Activated CD8-positive, alpha-beta T cell treated with anti-CD3 and anti-CD28 coated beads for 36 hours (primary cell): ENCODE measurements at places on chromosomes 1 and 21. TPM values are rescaled to one million over a fixed set of nuclear protein-coding genes. Genes with fewer than 3 reads are reported as not detected.

DNA sequence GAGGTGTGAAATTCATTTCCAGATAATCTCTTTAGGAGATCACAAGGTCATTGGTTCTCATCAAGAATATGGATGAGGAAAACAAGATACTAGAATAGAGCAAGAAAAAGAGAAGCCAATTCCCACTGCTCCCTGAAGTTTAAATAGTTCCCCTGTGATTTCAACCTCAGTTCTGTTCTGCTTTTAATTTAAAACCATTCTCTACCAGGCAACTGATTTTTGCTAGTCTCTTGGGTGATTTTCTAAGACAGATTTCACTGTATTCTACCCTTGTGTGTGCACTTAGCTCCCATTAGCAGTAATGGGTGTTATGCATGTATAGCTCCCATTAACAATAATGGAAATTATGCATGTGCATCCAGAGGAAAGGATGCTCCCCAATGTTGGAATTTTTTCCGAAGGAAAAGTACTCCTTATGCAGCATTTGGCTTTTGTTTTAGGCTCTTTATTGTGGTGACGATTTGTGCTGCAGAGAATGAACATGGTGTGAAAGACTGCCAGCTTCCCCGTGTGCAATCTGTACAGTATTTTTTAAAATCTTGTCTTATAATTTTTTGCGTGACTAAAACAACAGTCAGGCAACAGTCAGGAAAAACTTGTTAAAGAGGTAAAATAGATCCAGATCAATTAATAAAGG lies 144.0 kb upstream of the ZRANB2 start:
- DNase-seq, result no peak

DNA sequence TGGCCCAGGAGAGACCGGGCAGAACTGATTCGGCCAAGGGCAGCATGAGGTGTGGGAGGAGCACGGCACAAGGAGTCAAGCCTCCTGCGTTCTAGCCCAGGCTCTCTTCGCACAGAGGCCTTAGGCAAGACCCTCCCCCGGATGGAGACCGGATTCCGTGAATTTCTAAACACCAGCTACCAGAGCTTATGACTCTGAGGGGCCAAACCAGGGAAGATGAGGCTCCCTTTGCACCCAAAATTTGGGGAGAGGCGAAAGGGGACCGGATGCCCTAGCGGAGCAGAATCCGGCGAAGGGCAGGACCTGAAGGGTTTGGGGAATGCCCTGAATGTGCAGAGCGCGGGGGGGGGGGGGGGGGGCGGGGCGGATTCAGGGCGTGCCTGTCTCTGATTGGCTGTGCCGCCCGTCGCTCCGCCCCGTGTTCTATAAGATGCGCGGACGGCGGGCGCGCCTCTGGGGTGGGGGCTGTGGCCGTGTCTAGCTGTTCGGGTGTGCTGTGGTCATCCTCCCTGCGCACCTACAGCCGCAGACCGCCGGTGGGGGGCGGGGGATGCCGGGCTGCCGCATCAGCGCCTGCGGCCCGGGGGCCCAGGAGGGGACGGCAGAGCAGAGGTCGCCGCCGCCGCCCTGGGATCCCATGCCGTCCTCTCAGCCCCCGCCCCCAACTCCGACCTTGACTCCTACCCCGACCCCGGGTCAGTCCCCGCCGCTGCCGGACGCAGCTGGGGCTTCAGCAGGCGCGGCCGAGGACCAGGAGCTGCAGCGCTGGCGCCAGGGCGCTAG lies at the start of gene TRNP1:
Gene TRNP1 (plus strand): TSS at position 456 of the 783 bp plus-strand sequence. CDS start 95 bp downstream, at position 551.
- peak; percentile 79 for DNase-seq

- DNase-seq, result no peak
Measured at GRCh38 chr21:17264182-17264581, 248.7 kb upstream of the CXADR start.

GRCh38 chr1:32491386-32491785 lies 26.5 kb downstream of the ZBTB8B start:
- DNase-seq, result no peak

DNA sequence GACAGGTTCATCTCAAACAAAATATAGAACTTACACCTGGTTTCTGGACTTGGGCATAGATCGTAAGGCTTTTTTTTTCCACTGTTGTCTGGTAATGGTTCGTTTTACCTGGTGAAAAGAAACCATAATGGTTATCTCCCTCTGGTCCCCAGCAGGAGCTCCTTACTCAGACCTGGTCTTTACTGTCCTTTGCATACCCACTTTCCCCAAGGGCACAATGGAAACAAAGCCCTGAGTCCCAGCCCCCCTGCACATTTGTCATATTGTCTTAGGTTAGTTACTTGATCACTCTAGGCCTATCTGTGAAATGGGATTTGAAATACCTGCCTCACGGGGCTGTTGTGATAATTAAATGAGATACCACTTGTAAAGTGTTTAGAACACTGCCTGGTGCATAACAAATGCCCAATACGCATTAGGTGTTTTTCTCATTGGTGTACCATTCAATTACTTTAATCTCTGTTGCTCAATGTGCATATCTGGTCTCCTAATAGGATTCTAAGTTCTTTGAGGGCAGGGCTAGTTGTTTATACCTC lies 27.0 kb downstream of the SLAMF1 start:
- DNase-seq, result no peak

The ARHGAP30 gene
- total RNA-seq, result 174 TPM

- DNase-seq, result no peak
Measured at GRCh38 chr1:30039354-30040080, 683.9 kb downstream of the MATN1 start.

The OR2L13 gene
- not detected for total RNA-seq

GRCh38 chr21:40053007-40053406 lies 185.8 kb downstream of the PCP4 start:
- no peak for DNase-seq

- peak; percentile 70 for DNase-seq
Measured at GRCh38 chr1:24149866-24150233, 6.9 kb upstream of the IL22RA1 start.

The PRDM16 gene
- total RNA-seq, result 0.29 TPM

DNA sequence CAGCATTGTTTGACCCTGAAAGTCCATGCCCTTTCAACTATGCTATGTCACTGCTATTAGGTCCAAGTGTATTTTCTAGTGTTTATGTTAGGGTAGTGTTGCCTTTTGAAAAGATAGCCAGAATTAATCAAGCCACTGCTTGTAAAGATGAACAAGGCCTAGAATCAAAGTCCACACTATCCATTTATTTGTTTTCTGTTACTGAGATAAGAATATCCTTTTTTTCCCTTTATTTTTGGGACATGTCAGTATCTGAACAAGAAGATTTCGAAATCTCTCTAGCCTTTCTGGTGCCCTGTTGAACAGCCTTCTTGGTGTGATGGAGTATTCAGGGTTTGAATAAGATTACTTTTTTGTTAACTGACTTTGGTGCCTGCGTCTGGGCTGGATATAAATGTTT lies 16.7 kb downstream of the UBAP2L start:
- no peak for DNase-seq

The RASAL2 gene
- not detected for total RNA-seq

DNA sequence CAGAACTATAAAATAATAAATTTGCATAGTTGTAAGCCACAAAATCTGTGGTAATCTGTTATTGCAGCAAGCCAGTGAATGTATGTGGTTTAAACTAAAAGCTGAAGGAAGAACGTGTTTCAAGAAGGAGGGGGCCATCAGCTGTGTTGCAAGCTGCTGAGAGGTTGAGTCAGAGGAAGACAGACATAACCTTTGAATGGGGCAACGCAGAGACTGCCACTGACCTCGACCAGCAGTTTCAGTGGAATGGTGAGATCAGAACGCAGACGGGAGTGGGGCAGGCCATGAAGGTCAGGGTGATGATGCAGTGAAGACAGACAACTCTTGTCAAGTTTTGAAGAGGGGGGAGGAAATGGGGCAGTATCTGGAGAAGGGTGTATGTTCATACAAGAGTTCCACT lies 23.2 kb upstream of the QSOX1 start:
- DNase-seq, result peak; percentile 75

DNA sequence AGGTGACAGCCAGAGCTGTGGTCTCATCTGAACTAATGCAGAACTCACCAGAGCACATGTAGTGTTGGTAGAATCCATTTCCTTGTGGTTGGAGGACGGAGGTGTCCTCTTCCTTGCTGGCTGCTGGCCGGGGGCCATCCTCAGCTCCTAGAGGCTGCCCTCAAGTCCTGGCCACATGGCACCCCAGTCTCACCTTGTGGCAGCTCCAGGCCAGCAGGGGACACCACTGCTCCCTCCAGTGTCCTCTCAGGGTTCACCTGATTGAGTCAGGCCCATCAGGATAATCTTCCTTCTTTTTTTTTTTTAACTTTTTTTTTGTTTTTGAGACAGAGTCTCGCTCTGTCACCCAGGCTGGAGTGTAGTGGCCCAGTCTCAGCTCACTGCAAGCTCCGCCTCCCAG lies 2.9 kb downstream of the KCNE1 start:
- peak; percentile 20 for DNase-seq

GRCh38 chr1:1730870-1731269 lies 6.7 kb upstream of the CDK11A start:
- DNase-seq, result no peak

The ABCG1 gene
- total RNA-seq, result 12.7 TPM

DNA sequence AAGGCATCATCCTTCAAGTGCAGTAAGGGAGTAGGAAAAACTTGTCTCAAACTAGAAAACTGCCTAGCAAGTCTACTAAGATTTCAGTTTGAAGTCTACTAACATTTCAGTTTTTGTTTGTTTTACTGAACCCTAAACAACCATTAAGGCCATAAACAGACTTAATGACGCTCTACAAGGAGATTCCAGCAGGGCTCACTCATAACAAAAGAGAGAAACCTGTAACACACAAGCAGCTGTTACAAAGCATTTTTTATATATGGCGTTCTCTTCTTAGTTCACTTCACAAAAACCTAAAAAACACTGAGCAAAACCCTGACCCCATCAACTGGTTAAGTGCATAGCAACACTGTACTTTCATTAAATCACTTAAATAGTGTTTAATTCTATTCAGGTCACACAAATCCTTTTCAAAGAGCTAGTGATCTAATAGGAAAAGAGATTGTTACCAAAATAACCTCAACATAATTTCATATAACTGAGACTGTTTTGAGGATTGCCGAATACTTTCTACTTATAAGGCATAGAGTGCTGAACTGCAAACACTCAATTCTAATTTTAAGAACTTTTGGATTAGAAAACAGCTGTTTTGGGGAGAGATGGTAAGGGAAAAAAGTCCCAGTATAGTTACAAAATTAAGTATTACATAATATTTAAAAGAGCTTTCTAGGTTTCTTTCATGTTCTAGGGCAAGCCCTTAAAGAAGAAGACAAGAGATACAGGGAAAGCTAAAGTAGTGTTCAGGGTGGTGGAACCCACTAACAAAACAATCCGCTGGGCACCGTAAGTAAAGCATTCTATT lies 1.4 kb downstream of the B3GALNT2 start:
- no peak for DNase-seq

The SYTL1 gene
- total RNA-seq, result 77.7 TPM

GRCh38 chr1:245026247-245026646 lies 128.5 kb upstream of the KIF26B start:
- DNase-seq, result no peak

- no peak for DNase-seq
Measured at GRCh38 chr1:41171266-41171874, 70.7 kb downstream of the SCMH1 start.

DNA sequence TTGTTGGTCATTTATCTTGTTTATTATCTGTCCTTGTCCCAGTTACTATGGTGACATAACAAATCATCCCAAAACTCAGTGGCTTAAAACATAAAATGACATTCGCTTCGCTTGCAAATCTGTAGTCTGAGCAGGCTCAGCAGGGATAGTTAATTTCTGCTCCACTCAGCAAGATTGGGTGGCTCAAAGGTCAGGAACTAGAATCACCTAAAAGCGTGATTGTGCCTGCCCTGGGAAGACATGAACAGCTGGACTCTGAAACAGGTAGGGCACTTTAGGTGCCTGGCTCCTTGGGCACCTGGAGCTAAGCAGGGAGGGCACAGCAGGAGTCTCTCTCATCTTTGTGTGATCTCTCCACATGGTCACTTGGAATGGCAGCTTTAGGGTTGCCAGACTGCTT lies 14.7 kb upstream of the TRAF3IP3 start:
- DNase-seq, result no peak

The PKP1 gene
- total RNA-seq, result not detected
